Anterior cingulate cortex (tissue), 58 donors: ENCODE measurements at places on chromosomes 5 and 9.

DNA sequence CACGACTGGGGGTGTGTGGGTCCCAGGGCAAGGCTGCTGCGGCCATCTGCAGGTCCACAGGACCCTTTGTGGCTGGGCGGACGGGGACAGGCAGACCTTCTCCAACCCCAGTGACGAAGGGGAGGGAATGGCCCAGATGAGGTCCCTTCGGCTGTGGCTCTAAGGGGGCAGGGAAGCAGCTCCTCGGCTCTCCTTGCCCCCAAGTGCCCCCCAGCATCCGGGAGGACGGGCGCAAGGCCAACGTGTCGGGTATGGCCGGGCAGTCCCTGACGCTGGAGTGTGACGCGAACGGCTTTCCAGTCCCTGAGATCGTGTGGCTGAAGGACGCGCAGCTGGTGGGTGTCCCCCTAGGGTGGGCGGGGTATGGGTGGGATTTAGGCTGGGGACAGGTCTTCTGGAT lies 82.8 kb downstream of the HMCN2 start:
- no peak for DNase-seq

DNA sequence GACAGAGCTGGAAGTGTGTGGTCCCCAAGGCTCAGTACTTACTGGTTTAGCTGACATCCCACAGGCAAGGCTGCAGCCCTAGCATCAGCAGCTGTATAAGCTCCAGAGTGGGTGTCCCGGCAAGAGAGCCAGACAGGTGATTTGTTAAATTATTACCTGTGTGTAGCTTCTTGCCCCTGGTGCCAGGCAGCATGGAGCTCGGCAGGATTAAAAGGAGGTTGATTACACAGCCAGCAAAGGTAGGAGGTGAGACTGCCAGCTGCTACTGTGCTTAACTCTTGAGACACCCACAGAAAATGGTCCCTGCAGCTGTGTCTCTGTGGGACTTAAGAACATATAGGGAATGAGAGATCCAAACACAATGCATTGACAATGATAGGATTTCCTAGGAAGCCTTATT lies 54.2 kb downstream of the ARHGAP26 start:
- DNase-seq = no peak

- no peak for DNase-seq
These were observed 342.7 kb downstream of the ADGRV1 start for GRCh38 chr5:90901261-90901660.

DNA sequence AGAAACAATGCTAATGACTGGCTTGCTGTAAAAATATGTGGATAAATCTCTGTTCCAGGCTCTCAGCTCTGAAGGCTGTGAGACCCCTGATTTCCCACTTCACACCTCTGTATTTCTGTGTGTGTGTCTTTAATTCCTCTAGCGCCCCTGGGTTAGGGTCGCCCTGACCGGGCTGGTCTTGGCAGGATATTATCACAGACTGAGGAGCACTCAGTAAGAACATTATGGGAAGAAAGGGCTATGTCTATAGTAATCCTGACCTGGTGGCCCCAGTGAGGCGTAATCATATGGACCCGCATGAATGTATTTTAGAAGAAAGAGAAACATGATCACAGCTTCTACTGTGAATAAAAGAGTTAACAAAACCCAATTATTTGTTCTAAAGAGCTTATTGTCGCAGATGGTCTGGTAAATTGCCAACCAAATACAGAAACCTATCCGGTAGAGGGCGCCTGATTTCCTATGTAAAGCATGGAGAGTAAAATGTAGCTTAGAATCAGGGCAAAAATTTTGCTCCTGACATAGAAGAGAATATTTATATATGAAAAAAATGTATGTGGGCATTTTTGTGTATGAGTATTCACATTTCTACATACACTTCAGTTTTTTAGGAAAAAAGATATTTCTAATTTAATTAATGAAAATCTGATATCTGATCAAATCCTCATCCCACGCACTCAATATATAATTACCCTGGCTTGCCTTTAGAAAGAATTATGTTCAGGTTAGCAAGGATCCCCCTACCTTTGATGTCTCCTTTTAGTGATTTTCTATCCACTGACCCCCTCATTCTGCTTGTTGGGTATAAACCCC lies 5.8 kb upstream of the IFNA1 start:
- no peak for DNase-seq

DNA sequence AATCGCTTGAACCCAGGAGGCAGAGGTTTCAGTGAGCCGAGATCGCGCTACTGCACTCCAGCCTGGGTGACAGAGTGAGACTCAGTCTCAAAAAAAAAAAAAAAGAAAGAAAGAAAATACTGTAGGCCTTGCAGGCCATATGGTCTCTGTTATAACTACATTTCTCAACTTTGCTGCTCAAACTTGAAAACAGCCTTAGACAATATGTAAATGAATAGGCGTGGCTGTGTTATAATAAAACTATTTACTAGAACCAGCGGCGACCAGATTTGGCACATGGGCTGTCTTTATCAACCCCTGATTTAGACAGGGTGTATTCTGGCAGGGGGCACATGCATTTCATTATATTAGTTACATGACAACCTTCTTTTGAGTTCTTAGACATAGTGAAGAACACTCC lies 130.0 kb downstream of the C9orf152 start:
- no peak for DNase-seq

DNA sequence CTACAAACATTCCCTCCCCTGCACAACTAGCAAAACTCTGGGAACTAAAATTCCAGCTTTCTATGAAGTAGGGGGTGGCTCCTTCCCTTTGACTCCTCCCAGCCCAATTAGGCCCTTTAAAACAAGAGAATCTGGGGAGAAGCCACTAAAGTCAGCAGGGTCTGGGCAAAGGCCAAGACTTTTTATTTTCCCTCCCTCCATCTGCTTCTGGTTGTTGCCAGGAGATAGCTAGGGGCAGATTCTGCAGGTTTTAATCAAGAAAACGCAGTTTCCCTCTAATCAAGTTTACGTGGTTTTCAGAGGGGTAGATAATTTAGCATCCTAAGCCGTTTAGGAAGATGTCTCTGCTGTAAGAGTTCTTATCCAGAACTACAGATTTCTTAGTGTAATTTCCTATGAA lies 114.5 kb upstream of the CDH6 start:
- DNase-seq = no peak

GRCh38 chr5:9864791-9865190 lies 234.6 kb upstream of the TAS2R1 start:
- DNase-seq = no peak

GRCh38 chr9:76720245-76720644 lies 44.0 kb upstream of the PCA3 start:
- no peak for DNase-seq

DNA sequence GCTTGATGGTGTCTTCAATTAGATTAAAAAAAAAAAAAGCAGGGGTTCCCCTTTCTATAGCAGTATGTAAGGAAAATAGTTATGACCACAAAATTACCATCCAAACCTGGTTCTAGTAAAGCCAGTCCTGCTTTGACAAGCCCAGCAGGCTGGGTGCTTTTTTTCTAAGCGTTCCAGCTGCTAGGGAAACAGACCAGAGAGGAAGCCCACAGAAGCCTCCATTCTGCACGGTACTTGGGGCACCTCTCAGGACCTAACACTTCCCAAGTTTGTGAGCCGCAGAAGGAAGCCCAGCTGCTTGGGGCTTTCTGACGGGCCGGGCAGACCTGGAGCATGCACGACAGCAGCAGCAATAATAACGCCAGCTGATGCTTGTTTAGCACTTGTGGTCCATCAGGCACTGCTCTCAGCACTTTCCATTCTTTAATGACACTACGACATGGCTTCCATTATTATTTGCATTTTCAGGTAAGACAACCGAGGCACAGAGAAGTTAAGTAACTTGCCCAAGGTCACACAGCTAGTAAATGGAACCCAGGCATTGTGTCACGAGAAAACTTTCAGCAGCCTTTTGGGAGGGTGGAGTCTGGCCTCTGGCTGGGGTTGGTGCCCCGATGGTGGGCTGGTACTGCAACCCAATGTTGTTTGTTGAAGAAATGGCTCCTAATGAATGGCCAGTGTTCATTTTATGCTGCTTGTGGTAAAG lies 15.4 kb downstream of the LMX1B start:
- no peak for DNase-seq

- no peak for DNase-seq
These were observed 23.0 kb downstream of the C1QTNF2 start for GRCh38 chr5:160347448-160347847.

- no peak for DNase-seq
These were observed 731.1 kb downstream of the PTPRD start for GRCh38 chr9:9881692-9882091.

DNA sequence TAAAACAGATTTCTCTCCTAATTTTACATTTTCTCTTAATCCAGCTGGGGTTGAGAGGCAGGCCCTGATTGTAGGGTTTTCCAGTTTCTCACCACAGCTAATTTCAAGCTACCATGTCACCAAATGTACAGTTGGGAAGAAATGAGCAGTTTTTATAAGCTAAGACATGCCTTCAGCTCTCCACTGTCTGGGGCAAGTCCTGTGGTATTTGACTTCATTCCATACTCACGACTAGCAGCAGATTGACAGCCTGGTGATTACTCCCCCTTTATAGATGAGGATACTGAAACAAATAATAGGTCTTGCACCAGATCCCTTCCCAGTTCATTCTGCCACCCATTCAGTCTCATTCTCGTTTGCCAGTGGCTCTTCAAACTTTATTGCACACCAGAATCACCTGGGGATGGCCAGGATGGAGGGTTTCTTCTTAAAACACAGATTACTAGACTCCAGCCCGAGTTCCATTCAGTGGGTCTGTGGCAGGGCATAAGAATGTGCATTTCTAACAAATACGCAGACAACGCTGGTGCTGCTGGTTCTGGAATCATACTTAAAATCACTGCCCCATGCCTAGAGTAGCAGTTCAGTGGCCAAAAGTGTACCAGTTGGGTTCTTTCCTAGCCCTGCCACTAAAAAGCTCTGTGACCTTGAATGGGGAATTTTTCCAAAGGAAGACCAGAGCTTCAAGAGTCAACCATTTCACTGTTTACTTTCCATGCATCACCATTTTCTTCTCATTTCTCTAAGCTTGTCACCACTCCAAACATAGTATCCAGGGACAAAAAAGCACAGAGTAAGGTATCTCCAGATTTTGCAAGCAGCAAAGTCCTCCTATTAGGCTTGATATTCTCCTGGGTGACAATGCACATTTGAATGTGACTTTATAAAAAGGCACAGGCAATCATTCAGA lies 64.3 kb downstream of the CSNK1A1 start:
- DNase-seq = no peak

DNA sequence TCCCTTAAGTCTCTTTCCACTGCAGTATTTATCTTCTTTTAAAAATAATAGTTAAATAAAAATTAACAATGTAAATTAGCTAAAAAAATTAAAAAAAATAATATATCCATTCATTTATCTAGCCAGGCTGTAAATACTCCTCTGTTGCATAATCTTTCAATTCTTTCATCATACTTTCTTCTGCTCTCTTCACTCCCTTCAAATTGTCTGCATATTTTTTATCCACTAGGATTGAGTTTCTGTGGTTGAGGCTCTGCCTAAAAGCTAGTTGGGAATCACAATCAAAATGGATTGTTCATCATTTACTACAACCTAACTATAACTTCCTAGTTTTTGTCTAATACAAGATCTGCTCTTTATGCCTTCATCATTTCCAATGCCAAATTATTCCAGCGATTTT lies 182.2 kb downstream of the PDE4D start:
- no peak for DNase-seq

GRCh38 chr5:143554187-143554717 lies 150.8 kb upstream of the NR3C1 start:
- no peak for DNase-seq

- DNase-seq = no peak
These were observed 66.9 kb downstream of the TMEM252 start for GRCh38 chr9:68473790-68474189.

- DNase-seq = no peak
These were observed 62.6 kb downstream of the PSMB7 start for GRCh38 chr9:124352616-124353015.

- no peak for DNase-seq
These were observed 302.9 kb upstream of the PAPPA start for GRCh38 chr9:115850548-115851304.

- no peak for DNase-seq
These were observed 58.4 kb upstream of the TRIM32 start for GRCh38 chr9:116628716-116629115.

DNA sequence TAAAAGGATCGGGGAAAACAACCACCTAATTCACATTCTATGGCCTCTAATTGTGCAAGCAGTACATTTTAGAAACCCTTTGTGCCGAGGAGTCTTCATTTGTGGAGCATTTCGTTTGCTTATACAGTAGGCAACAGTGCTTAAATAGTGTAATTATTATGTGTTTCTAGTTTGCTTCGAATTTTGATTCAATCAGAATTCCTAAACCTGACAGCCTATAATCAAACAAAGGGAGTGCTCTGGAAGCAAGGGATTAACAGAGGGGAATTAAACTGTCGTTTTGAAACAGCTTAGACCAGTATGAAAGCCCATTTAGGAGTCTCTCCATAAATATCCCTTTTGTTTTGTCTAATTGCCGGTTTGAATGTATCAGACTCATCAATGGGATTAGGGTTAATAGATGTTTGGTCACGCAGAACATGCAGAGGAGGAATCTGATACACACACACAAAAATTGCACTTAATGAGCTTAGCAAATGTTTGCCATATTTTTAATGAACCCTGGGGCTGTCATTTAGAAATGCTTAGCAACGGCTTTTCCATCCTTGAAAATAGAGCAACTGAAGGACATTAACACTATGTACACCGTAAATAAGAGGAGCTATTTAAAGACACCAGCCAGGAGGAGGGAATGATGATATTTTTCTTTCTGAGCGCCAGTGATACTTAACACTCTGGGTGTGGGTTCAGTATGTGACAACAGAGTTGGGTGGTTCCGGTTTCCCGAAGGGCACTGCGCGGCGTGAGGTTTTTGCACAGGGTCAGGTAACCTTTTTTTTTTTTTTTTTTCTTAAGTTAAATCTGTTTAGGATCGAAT lies 404.7 kb downstream of the TLE4 start:
- DNase-seq = no peak

GRCh38 chr9:83538890-83539238 lies 663 bp upstream of the FRMD3 start:
- DNase-seq = no peak

DNA sequence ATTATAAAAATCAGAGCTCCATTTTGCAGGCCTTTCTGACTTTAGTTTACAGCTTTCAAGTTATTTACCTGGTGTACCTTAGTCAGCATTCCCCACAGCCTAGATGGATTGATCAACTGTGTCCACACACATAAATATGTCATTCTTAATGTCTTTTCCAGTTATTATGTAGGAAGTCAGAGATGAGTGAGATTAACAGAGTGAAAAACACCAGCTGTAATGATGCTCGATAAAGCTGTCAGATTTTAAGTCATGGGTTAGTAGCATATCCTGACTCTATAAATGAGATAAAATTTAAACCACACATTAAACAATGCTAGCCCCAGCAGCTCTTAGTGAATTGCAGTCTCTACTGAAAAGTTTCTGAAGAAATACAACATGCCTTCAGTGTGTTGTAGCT lies 48.9 kb downstream of the NUDT12 start:
- DNase-seq = no peak

- no peak for DNase-seq
These were observed 408.7 kb upstream of the PIK3R1 start for GRCh38 chr5:67806654-67807438.

DNA sequence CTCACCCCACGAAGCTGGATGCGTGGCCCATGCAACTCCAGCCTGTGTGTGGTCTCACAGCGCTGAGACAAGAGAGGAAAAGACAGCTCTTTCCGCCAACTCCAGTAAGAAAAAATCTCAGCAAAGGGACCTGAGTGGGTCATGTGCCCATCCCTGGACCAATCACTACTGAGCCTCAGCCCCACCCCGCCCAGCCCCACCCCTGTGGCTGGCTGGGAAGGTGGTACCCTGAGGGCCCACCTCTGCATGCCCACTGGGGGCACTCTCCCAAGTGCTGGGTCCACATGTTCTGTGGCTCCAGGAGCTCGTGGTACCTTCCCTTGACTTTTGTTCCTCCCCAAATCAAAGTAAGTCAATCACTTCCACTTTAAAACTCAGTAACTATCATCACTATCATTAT lies 105.1 kb upstream of the SMIM23 start:
- no peak for DNase-seq
